HEK293T (cell line): ENCODE measurements at places on chromosomes 11 and 22.

- DNase-seq: no peak
These were observed 14.5 kb upstream of the PEX26 start for GRCh38 chr22:18063306-18063705.

DNA sequence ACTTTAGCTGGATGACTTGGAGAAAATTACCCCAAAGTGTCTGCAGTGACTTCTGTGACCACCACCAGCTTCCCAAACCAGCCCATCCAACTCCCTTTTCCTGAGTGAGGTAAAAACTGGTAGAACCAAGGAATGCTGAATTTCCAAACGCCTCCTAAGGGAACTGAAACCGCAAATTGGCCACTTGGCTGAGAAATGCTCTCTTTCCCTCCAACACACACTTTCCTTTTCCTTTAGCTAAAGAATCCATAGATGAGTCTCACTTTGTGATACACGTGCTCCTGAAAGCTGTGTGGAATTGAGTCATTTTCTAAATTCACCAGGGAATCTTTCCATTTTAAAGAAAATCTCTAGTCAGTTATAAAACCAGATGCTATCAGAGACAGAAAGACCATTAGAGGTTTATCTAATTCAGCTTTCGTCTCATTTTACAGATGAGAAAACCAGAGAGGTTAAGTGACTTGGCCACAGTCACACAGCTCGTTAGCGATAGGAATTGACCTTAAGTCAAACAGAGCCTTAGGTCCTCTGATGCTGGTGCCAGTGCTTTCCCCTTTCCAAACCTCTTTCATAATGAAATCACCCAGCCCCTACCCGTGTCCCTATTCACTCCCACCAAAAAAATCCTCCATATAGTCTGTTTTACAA lies 137.2 kb downstream of the COMMD9 start:
- DNase-seq: no peak

GRCh38 chr11:34351687-34352469 lies 5.9 kb downstream of the ABTB2 start:
- DNase-seq: no peak

- DNase-seq: peak; percentile 15
These were observed 580 bp downstream of the DTX4 start for GRCh38 chr11:59172345-59173079.

GRCh38 chr11:24855951-24856350 lies 359.1 kb downstream of the LUZP2 start:
- no peak for DNase-seq

DNA sequence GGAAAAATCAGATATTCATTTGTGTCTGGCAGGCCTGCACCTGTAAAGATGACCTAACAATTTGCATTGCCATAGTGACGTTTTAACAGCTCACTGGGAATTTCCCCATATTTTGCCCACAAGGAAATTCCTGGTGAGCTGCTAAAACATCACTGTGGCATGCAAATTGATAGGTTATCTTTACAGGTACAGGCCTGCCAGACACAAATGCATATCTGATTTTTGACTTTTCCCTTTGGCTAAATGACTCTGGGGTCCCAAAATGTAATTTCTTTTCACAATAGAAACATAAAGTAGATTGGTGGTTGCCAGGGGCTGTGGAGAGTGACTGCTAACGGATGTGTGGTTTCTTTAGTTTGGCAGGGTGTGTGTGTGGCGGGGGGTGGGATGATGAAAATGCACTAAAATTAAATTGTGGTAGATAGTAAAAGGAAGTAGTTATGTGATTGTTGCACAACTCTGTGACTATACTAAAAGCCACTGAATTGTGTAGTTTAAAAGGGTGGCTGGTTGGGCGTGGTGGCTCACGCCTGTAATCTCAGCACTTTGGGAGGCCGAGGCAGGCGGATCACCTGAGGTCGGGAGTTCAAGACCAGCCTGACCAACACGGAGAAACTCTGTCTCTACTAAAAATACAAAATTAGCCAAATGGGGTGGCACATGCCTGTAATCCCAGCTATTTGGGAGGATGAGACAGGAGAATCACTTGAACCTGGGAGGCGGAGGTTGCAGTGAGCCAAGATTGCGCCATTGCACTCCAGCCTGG lies 18.5 kb upstream of the FEZ1 start:
- no peak for DNase-seq

- DNase-seq: no peak
These were observed 41.2 kb upstream of the SYT7 start for GRCh38 chr11:61621917-61622585.

DNA sequence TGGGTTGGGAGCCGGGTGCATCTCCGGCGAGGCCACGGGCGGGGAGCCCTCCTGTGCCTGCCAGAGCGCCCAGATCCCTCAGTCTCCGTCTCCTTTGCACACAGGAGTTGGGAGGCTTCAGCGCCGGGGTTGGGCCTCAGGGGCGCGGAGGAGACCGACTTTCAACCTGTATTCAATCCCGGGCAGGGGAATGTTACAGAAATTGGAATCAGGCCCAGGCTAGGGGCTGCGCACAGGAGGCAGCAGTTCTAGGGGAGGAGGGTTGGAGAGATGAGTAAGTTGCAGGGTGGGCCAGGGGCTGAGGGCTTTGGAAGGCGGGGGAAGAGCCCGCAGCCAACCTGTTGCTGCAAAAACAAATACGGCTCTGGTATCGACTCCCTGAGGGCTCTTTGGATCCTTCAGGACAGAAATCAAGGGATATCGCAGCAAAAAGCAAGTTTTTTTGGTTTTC lies 640 bp upstream of the KCNA4 start:
- no peak for DNase-seq

GRCh38 chr11:45399166-45399565 lies 113.0 kb upstream of the SYT13 start:
- no peak for DNase-seq

DNA sequence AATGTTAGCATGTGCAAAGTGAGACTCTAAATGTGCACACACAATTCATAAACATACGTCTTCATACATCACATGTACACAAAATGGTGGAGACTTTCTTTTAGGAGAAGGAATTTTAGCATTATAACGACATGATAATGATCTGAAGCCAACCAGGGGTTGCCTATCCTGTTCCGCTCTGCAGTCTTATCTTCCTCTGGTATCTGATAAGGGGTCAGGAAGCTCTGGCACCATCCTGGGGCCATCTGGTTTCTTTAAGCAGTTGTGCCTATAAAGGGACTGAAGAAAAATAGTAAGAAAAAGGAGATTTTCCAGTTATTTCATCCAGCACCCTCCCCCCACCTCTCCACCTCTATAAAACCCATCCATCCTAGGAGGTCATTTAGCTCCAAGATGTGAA lies 5.8 kb upstream of the NUP50 start:
- DNase-seq: no peak

GRCh38 chr11:124945826-124946225 lies 8.2 kb upstream of the CCDC15 start:
- no peak for DNase-seq
